ENCODE measurements at places on chromosomes 3 and 15.

- peak; percentile 52 for DNase-seq
Measured at GRCh38 chr3:129593595-129594339, 12.7 kb downstream of the PLXND1 start.

GRCh38 chr3:11734-12133 is 184.8 kb upstream of the CHL1 start:
- no peak for DNase-seq

DNA sequence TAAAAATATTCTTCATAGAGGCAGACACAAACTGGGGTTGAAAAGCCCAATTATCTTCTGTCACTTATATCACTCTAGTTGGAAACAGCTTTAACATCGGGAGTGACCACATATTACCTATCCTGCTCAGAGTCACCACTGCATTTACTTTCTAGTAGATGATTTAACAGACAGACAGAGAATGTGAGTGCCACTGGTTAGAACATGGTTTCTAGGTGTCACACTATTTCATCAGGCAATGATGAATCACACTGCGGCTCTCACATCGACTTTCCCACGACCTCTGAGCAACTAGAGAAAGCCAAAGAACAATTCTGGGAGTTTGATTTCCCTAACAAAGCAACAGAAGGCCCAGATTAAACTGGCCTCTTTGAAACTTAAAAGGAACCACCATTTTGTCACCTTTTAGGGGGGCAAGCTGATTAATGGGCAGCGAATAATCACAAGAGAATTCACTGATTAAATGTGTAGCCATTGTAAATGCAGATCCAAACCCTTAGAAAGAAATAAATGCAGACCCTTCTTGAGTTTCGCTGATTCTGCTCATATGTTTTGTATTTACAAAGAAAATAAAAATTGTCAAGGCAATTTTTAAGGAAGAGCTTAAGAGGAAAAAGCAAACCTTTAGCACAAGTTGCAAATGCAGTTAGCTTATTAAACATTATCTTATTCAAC is 112.6 kb upstream of the KBTBD8 start:
- no peak for DNase-seq

GRCh38 chr3:171846597-171846996 is 3.4 kb downstream of the TMEM212 start:
- DNase-seq, result no peak

DNA sequence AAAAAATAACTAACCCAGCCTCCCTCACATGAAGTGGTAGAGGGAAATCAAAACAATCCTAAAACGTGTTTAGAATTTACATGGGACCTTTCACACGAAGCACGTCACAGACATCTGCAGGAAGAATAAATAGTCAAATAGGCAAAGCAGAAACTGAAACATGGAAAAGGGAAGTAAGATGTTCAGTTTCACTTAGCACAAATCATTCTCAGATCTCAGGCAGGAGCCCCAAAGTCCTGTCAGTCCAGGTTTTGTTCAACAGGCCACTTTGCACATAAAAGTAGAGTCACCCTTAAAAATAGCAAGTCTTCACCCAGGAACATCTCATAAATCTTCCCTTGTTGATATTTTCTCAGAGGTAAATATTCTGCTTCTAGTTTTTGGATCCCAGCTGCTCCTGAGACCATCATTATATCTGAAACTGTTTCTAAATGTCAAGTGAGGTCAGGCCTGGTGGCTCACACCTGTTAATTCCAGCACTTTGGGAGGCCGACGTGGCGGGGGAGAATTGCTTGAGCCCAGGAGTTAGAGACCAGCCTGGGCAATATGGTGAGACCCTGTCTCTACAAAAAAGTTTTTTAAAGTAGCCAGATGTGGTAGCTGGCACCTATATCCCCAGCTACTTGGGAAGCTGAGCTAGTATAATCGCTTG is 1.9 kb downstream of the RUBCN start:
- no peak for DNase-seq

DNA sequence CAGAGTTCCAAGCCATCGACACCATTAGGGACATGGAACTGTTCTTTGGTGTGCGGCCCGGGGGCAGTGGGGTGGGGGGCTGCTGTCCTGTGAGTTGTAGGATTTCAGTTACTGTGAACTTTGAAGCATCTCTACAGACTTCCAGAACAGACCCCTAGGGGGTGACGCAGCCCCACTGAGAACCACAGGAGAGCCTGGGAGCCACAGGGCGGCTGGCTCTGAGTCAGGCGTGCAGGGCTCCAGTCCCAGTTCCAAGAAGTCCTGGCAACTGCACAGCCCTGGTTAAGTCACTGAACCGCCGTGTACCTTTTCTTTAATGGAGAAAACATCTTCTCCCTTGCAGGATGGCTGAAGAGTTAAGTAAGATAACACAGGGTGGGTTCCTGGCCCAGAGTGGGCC is 23.5 kb upstream of the LRTM1 start:
- no peak for DNase-seq

- no peak for DNase-seq
Measured at GRCh38 chr15:49692514-49693090, 71.8 kb downstream of the DTWD1 start.

DNA sequence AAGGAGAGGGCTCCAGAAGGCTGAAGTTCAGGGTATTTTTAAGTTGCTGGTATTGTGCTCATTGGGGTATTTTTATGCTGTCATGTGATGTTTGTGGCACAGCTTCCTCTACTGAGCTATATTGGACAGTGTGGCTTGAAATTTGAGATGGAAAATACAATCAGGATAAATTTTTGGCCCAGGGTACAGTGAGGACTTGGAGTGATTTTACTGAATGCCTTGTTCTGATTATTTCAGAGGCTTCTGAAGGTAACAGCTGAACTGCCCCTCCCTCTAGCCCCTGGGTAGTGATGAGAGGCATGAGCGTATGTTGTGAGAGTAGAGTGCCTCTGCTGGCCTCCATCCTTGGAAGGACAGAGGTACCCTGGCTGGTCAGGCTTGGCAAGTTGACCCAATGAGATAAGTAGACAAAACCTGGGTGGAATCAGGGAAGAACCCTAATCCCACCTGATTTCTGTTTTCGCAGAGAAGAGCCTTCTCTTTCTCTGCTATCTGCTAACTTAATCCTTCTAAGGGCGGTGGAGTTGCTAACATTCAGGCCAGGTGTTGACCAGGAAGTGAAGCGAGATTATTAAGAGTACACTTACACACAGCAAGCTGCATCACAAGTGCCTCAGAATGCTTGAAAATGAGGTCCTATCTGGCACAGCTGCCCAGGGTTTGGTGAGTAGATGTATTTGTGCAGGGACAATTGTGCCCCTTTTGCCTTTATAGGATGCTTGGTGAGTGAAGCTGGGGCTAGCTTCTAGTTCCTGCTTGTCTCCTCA is 98.1 kb upstream of the CLSTN2 start:
- DNase-seq, result no peak

DNA sequence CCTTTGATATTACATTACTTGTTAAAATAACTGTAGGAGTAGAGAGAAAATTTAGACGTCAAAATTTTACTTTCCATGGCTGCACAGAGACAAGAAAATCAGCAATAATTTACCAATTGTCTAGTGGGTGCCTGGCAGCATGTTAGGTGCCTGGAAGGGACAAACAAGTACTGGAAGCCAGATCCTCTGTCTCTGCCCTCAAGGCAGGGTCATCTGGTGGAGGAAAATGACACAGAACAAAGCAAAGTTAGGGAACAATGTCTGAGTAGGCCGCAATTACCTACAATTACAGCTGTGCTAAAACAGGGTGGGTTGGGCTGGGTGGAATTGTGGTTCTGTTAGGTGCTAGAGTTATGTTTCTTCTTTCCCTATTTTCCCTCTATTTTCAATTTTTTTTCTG is 7.4 kb downstream of the CCDC174 start:
- DNase-seq, result no peak

DNA sequence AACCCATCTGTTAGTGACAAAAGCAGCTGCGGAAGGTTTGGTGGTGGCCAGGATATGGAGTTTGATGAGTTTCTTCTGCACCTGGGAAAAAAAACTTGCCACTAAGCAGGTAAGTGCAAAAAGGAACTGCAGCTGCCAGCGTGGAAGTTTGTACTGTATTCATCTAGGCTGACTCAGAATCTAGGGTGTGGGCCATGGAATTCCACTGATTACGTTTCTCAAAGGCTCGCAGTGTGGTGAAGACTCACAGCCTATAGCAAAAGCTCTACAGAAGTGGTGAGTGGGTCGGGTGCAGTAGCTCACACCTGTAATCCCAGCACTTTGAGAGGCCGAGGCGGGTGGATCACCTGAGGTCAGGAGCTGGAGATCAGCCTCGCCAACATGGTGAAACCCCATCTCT is 334.6 kb upstream of the GRM7 start:
- DNase-seq, result no peak
